NCI-H345 (cell line): ENCODE measurements at places on chromosomes 1 and 21.

DNA sequence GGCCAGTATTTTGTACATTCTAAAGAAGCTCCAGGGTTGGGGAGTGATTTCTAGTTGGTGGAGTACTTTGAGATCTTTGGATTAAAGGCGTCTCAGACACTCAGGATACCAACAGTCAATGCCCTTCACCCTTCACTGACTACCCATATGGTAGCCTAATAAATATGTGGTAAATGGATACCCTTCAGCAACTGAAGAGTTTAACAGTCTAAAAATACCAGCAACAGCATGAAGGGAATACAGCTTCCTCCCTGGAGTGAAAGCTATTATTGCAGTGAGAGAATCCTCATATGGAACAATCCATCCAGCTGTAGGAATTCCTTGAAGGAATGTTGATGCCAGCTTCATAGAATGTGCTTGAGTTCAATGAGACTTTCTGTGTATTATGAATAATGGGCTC, 26.8 kb downstream of the DNAJC11 start:
- no peak for DNase-seq

DNA sequence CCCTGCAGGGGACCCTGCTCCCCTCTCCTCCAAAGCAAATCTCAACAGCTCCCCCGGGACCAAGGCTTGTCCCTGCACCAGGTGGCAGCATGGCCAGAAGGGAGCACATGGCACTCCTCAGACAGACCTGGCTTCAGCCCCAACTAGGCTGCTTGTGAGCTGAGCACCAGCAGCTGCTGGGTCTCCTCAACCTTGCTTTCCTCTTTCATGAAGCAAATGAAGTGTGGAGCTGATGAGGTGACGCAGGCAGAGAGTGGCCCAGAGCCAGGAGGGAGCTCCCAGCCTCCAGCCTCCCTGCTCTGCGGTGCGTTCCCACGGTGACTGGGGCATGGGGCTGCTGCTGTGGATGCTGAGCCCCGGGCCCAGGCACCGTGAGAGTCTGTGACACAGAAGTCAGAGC, 34.0 kb downstream of the MEGF6 start:
- DNase-seq: peak; percentile 68

GRCh38 chr1:33368431-33368830, 47.5 kb upstream of the A3GALT2 start:
- no peak for DNase-seq

GRCh38 chr21:42721341-42721824, 68.0 kb downstream of the PDE9A start:
- no peak for DNase-seq

DNA sequence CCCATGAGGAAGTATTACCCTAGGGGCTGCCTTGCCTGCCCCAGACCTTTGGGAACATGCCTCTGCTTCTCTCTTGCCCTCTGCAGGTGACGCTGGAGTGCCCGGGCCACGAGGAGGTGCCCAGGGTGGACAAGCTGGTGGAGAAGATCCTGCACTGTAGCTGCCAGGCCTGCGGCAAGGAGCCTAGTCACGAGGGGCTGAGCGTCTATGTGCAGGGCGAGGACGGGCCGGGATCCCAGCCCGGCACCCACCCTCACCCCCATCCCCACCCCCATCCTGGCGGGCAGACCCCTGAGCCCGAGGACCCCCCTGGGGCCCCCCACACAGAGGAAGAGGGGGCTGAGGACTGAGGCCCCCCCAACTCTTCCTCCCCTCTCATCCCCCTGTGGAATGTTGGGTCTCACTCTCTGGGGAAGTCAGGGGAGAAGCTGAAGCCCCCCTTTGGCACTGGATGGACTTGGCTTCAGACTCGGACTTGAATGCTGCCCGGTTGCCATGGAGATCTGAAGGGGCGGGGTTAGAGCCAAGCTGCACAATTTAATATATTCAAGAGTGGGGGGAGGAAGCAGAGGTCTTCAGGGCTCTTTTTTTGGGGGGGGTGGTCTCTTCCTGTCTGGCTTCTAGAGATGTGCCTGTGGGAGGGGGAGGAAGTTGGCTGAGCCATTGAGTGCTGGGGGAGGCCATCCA, 7.8 kb upstream of the HTR6 start:
- no peak for DNase-seq

GRCh38 chr1:223022641-223023473, 120.2 kb downstream of the TLR5 start:
- peak; percentile 81 for DNase-seq

DNA sequence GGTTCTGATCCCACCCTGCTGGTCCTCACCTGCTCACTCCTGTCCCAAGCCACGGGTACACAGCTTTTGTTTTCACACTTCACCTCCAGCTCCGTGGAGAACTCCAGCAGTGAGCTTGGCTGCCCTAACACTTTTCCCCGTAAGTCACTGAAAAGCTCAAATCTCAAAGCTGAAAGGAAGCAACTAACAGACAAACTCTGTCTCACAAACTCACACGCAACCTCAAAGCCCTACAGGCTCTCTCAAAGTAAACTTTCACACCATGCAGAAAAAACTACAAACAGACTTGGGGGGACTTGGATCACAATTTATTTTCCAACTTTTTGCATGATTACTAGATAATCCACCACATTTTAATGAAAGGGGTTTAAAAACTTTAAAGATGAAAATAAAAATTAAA, 88.3 kb downstream of the AK5 start:
- no peak for DNase-seq

GRCh38 chr1:10796029-10796944, at the start of gene CASZ1:
Gene CASZ1 (minus strand): TSS chr1:10796646. CDS start chr1:10693889, 102,757 bp downstream.
- peak; percentile 95 for DNase-seq

DNA sequence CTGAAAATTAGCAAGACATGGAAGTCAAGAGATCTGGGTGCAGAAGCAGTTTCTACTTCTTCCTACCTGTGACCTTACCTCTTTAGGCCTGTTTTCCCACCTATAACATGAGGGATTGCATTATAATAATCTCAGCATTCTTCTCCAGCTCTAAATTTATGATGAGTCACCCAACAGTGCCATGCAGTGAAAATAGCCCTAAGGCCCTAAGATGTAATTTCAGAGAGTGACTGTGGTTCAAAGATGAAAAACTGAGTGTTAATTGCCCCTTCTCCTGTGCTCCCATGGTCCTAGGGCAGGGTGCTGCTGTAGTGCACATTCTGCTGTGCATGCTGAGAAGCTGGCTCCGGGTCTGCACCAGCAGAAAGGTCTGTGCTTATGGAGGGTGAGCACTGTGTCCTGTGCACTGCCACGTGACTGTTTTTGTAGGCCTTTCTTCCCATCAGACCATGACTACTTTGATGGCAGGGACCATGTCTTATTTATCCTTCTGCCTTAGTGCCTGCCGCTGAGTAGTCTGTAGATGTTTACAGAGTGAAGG, 29.7 kb downstream of the JUN start:
- DNase-seq: no peak

DNA sequence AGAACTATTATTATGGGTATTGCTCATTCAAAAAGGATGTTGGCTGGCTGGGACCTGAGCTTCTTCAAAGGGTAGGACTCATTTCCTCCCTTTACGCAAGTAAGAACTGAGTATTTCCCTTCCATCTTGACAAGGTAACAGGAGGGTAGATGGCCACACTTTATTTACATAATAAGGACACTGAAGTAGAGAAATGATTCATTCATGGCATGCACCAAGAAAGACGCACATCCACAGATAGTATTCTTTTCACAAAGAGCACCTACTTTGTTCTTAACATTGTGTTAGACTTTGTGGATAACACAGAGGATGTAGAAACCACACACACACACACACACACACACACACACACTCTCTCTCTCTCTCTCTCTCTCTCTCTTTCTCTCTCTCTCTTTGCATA, 82.9 kb downstream of the FAM78B start:
- DNase-seq: no peak

GRCh38 chr1:246724016-246724730, at the start of gene SCCPDH:
Gene SCCPDH (plus strand): TSS chr1:246724409. CDS start chr1:246724423, 14 bp downstream.
- peak; percentile 75 for DNase-seq

GRCh38 chr1:31372751-31373055, 173 bp downstream of the FABP3 start:
- DNase-seq: no peak
